Stimulated activated CD4-positive, alpha-beta T cell treated with anti-CD3 and anti-CD28 coated beads, Interleukin-2, amount 100 ng/mL, for 24 hours (primary cell): ENCODE measurements at places on chromosomes 13 and 19.

DNA sequence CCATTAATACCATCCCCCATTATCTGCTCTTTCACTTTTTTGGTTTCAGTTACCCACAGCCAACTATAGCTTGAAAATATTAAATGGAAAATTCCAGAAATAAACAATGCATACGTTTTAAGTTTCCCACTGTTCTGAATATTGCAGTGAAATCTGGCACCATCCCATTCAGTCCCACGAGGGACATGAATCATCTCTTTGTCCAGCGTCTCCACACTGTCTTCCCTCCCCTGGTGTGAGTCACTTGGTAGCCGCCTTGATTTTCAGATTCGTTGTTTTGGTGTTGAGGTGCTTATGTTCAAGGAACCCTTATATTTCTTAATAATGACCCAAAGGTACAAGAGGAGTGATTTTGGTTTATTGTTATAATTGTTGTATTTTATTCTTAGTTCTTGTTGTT is 246.1 kb downstream of the DCT start:
- no peak for DNase-seq

- no peak for DNase-seq
Observed at GRCh38 chr13:105982219-105982930, 553.1 kb downstream of the EFNB2 start.

- DNase-seq = no peak
Observed at GRCh38 chr13:98541191-98541590, 35.7 kb downstream of the STK24 start.

GRCh38 chr19:36501973-36502372 is 12.6 kb upstream of the ZNF566 start:
- DNase-seq = no peak

DNA sequence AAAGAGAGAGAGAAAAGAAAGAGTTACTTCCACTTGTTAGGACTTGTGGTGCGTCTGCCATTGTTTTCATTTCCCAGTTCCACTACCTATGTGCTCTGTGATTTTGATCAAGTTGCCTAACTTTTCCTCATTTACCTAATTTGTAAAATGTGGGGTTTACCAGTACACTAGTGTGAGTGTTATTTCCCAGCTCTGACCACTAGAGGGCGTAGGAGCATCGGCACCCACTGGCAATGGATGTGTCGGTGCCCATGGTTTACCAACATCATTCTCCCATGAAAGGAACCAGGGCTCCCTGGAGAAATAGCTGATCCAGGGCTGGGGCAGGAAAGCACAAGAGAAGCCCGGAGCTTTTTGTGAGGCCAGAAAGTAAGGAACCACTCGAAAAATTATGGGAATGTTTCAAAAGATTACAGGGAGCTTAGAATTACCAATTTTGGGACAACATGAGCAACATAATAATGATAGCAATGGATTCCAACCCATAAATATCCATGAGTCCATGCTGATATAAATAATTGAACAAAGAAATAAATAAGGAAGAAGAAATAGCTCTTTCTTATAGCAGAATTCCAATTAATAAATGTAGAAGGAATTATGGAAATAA is 15.1 kb upstream of the CEACAM4 start:
- DNase-seq = peak; percentile 73

DNA sequence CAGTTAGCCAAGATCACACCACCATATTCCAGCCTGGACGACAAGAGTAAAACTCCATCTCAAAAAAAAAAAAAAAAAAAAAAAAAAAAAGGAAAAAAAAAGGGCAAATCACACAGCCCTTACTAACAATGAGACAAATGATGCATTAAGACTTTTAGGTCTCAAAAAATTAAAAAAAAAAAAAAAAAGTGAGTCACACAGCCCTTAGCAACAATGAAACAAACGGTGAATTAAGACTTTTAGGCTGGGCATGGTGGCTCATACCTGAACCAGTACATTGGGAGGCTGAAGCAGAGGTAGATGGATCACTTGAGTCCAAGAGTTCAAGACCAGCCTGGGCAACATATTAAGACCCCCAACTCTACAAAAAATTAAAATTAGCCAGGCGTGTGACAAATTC is 32.4 kb upstream of the EIF3G start:
- DNase-seq = no peak
